NCI-H446 (cell line): ENCODE measurements at places on chromosomes 12 and 14.

- DNase-seq, result no peak
These were observed 7.4 kb upstream of the ATG101 start for GRCh38 chr12:52062167-52063081.

- peak; percentile 53 for DNase-seq
These were observed 14.3 kb upstream of the ZFP36L1 start for GRCh38 chr14:68807148-68807600.

DNA sequence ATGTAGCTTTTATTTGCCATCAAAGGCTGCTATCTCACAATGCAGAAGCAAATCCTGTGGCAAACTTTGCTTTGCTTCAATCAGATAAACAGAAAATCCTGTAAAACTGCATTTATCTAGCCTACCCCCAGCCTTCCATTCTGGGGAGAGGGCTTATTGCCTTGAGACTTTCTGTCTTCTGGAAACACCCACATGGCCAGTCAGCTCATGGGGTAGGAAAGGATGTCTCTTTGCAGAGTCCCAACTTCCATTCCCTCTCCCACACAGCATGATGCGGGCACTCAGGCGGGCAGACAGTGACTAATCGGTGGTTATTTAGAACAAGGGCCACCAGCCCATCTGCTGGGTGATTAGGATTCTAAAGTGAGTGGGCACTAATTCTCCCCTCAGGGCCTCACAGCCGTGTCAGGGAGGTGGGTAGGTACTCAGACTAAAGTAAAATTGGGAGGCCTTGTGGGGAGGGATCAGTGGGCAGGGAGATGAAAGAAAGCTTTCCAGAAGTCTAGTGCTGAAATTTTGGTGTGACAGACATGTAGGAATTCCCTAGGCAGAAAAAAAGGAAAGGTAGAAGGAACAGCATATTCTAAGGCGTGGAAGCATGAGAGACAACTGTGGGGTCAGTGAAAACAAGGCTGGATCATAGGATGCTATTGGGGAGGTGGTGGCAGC is 720.5 kb downstream of the VRK1 start:
- DNase-seq, result no peak

DNA sequence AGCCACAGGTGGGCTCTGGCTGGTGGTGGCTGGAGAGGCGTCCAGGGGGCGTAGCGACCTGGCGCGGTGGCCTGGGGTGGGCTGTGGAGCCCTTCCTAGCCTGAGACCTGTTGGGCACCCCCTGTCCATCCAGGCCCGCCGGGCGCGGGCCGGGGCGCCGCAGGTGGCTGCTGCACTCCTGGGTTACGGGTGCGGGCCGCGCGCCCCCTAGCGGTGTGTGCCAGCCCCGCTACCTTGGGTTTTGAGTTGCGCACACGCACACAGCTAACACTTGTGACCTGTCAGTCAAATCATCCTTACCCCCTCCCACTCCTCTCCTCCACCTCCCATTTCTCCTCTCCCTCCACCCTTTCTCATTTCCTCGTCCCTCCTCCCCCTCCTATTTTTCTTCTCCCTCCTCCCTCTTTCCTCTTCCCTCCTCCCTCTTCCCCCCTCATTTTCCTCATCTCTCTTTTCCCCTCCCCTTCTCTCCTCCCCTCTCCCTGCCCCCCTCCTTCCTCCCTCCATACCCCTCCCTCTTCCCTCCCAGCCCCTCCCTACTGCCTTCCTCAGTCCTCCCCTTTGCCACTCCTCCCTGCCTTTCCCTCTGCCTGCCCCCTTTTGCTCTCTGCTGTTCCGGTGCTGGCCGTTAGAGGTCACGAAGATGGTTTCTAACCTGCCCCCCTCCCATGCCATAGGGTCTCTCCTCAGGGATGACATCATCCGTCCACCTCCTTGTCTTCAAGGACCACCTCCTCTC is 2.3 kb downstream of the MEG3 start:
- no peak for DNase-seq

GRCh38 chr14:77359626-77360025 is 17.3 kb downstream of the TMED8 start:
- no peak for DNase-seq

GRCh38 chr12:29743801-29744200 is 39.9 kb downstream of the TMTC1 start:
- peak; percentile 77 for DNase-seq

DNA sequence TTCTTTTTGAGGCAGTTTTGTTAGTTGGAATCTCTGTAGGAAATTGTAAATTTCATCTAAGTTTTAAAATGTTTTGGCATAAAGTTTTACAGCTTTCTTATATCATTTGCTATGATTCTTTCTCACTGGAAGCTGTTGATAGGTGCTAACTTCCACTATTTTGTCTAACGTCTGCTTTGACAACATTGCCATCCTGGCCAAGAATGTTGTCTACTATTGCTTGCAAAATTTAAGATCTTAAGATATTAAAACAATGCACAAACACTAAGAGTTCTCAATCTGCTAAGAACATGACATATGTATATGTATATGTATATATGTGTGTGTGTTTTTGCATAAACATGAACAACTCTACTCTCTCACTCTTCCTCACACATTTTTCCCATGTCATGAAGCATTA is 64.1 kb upstream of the MDGA2 start:
- DNase-seq, result no peak

- DNase-seq, result no peak
These were observed 1.7 kb downstream of the TRHDE start for GRCh38 chr12:72273851-72274351.

DNA sequence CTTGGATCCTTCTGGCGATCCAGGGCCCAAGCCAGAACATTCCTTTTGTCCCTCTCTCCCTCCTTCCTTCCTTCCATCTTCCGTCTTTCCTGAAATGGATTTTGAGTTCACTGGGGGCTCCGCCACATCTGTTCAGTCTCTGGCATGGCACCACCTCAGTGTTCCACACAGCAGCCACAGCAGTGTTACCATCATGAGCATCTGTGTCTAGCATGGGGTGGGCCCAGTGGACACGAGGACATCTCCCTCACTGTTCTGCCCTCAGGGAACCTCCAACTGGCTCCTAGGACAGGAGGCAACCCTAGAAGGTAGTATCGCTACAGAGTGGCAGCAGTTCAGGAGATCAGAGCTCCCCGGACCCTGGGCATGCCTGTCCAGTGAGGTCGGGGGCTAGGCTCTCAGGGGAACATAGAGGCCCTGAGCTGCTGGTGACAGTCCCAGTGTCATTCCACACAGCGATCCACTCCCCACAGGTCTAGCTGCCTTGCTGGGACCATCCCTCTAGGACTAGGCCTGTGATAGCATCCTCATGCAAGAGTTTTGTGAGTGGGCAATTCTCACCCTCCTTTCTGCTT is 59.0 kb downstream of the GALNT16 start:
- no peak for DNase-seq

GRCh38 chr14:92997343-92998061 is 74.6 kb downstream of the CHGA start:
- no peak for DNase-seq

DNA sequence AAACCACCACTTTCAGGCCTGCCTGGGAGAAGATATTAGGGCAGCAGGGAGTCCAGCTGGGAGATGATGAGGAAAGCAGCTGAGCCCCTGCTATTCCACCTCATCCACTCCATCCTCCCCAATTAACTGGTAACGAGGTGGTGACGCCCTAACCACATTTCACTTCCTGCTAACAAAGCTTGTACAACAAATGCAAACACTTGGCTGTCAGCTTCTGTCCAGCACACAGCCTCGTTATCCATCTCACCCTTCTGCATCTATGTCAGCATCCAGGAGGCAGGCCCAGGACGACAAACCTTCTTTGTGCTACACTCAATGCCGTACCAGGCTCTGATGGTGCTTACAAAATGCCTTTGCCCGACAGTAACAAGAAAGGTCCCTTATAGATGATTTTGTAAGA is 225.4 kb downstream of the APAF1 start:
- no peak for DNase-seq

- DNase-seq, result no peak
These were observed 18.7 kb upstream of the HDAC7 start for GRCh38 chr12:47838286-47838931.

DNA sequence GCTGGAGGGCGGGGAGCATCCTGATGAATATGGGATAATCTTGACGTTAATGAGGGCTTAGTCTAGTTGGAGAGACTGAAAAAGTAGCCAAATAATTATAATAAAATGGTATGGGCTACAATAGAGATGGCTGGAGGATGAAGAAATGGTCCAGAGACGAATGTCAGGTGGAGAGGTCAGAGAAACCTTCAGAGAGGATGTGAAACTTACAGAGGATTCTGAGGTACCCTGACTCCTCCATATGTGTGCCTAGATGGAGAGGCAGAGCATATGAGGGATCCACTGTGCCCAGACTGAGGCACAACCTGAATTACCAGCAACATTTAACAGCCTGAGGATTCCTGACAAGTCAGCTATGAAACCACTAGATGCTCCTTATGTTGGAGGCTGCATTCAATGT is 417.0 kb downstream of the ATP23 start:
- DNase-seq, result no peak

GRCh38 chr14:73502017-73502619 is 11.4 kb downstream of the RIOX1 start:
- no peak for DNase-seq

GRCh38 chr14:22811722-22812121 is 3.5 kb downstream of the SLC7A7 start:
- no peak for DNase-seq

DNA sequence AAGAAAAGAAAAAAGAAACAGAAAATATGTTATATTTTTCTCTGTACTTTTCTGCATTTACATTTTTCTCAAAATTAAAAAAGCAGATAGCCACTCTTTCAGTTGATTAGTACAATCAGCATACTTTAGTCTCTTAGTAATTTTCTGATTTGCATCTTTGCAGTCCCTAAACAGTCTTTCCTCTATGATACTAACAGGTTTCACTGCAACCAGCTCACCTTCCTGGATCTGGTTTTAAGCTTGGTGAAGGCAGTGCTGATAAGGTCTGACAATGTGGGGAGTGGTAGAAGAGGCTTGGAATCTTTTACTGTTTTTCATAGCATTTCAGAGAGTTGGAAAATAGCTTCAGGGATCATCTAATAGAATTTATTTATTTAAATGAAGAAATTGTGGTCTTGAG is 457.6 kb downstream of the ZFP36L1 start:
- DNase-seq, result no peak
